ENCODE measurements at places on chromosomes 3 and 15. TPM values are rescaled to one million over a fixed set of nuclear protein-coding genes. Genes with fewer than 3 reads are reported as not detected.

ERICH6 gene
- total RNA-seq, result 0.06 TPM

PIERCE2 gene
- 6.5 TPM for total RNA-seq

DNA sequence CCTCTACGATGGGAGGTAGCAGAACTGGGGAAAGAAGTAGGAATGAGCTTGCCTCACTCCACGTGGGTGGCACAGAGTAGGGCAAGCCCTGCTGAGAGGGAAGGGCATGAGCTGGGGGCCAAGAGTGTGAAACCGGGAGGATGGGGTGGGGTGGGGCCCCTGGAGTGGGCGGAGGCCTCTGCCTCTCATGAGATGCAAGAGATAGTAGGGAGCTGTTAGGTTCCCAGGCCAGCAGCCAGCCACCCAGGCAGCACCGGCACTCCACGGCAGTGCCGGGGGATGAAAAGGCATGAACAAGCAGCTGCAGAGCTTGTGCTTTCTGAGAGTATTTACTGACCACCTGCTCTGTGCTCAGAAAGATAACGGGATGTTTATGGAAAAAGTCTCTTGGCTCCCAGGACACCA is 24.4 kb upstream of the PLA2G4E start:
- DNase-seq, result no peak

GRCh38 chr15:81386947-81387346 is 12.9 kb upstream of the TMC3 start:
- DNase-seq, result no peak

- no peak for DNase-seq
Measured at GRCh38 chr3:179474480-179474879, 23.2 kb upstream of the GNB4 start.

GRCh38 chr3:140467796-140468315 is 210.0 kb upstream of the TRIM42 start:
- DNase-seq, result no peak

DNA sequence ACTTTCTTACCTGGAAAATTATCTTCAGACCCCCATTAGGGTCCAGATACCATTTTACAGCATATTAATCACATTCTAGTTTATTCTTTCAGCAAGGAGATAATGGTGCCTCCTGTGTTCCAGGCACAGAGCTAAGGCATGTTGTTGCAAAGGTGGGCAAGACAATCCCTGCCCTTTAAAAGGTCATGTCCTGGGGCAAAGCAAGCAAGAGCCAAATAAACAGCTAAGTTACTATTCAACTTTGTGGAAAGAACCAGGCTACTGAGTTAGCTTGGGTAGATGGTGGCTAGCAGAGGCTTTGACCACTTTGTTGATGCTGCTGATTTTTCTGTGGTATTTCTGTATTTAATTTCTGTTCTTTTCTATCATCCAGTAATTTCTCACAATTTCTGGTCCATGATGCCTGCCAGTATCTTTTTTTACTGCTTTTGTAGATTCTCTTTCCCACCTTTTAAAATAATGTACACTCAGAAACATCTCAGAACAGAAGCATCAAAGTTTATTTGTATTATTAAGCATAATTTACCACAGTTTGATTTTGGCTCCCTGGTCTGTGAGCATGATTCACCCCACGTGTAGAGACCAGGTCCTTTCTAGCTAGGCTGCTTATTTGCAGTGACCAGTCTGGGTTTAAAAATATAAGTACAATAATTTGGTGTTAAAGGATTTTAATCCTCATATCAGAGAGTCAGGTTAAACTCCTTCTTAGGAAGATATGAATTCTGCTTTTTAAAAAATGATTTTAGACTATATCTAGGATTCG is 71.5 kb downstream of the LRRC28 start:
- DNase-seq, result no peak

DNA sequence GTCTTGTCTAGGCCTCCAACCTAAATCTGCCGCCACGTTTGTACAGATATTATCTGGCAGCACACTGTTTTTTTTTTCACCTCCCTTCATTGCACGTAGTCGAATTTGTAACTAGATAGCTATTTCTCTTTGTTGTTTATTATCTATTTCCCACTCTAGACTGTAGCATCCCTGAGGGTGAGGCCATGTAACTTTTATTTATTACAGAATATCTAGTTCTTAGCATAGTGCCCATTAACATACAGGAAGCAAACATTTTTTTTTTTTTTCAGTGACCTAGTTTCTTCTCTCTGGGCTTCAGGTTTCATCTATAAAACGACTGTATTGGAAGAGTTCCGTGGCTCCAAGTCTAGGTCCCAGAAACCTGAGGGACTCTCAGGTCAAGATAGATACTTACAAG is 354.3 kb downstream of the FGF12 start:
- no peak for DNase-seq

DNA sequence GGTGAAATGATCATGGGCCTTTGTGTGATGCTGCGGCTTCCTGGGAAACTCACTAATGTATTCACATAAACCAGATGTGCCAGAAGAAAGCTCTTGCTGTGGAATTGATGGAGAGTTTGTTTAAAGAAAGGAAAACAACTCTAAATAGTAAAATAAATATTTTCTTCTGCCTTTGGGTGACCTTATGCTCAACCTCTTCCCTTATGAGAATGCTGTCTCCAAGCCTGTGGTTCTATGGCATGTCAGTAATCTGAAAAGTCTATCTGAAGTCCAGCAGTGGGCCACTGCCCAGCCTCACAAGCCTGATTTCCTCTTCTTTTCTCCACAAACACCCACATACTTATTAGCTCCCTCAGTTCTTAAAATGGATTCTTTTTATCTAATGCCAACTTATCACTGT is 49.9 kb upstream of the PHLDB2 start:
- DNase-seq, result peak; percentile 35

DNA sequence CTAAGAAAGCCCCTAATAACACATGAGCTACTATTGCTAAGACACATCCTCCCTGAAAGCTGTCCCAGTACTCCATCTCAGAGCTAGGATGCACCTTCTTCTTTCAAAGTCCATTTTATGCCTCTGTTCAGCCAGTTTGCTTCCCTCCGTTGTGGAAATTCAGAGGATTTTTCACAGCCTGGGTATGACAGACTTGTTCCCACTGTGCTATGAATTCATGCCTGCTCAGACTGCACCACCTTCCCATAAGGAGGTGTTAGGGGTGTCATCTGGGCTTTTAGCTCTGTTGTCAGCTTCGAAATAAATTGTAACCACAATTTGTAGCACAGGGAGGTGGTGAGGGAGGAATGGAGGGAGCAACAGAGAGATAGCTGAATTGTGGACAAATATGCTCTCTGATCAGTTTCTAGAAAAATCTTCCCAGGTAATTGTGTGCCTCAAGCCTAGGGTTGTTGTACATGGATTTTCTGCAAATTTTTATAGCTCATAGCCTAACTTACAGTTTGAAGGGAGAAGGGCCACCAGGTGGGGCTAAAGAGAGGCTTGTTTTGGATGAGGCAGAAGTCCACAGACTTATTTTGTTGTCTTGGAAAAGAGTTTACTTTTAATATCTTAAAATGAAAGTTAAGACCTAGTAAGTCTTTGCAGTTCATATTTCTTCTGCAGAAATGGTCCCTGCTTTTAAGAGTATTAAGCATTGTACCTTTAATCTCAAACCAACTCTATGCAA is 462.0 kb downstream of the PDCD6IP start:
- DNase-seq, result no peak

DNA sequence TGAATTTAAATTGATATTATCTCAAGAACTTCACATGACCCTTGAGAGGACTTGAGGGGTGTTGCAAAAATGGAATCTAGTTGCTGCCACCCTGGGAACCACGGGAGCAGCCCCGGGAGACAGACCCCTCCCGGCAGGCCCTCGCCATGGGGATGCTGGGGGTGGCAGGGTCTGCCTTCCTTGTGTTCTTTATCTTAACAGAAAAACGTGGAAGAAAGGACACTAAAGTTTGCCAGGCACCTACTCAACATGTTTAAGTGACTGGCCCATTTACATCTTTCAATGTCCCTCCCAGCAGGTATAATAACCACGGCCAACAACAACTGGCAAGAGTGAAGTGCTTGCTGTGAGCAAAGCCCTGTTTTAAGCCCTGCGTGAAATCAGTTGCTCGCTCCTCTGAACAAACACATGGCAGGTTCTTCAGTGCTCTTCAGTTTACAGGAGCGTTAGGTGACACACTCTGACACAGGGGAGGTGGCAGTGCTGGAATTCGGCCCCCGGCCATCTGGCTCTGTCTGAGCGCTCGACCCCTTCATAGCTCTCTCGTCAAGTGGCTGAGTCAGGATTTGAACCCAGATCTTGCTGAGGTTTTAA is 112.5 kb downstream of the ASB7 start:
- no peak for DNase-seq

DNA sequence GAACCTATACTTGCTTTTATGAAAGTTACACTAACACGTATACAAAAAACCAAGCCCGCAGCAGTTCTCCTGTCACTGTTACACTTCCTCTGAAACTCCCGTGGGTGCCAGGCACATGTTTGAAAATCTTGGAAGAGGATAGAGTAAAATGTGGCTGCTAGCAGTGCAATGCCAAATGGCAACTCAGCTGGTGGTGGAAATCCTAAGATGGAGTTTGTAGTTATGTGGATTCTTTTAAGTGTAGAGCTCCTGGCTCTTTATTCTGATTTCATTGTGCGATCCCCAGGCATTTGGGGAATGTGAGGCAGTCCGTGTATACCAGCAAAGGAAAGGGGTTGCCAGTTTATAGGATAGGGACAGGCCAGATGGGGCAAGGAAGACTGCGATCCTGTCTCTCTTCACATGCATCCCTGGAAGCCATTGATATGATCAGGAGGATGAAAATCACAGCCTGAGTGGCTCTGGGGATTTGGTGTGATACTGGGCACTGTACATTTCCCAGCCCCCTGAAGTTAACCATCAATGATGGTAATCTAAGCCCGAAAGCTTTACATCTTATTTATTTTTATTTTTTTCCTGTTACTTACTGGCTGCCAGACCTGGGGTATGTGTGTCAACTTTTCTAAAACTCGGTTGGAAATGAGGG is 1.1 kb downstream of the STAC start:
- DNase-seq, result no peak

GRCh38 chr3:134326126-134326525 is 48.1 kb downstream of the AMOTL2 start:
- DNase-seq, result no peak

DNA sequence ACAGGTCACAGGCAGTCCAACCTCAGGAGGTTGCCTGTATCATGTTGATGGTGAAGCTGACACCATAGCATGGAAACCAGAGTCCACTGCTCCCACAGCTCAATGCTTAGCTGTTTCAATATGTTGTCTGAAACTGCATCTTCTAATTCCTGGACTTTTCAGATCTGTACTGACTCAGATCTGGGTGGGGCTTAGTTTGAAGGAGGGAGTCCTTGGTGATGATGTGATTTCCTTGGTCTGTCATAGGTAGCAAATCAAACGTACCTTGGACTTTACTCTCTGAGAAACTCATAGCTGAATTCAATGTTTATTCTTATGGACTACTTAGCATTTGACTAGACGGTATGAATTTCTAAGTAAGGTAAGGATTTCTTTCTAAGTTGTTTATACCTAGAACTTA is at the start of gene HHLA2:
HHLA2 (plus strand) TSS at position 310 of the 400 bp plus-strand sequence. CDS start 55,266 bp downstream, outside the sequence.
- no peak for DNase-seq

GRCh38 chr15:75544359-75544758 is 34.8 kb downstream of the PTPN9 start:
- DNase-seq, result no peak

- no peak for DNase-seq
Measured at GRCh38 chr3:111415018-111415417, 127.0 kb upstream of the CD96 start.

GRCh38 chr3:16599694-16600093 is 5.5 kb downstream of the DAZL start:
- DNase-seq, result no peak

- DNase-seq, result no peak
Measured at GRCh38 chr3:144324076-144324475, 352.5 kb downstream of the DIPK2A start.

Measured in H4 (cell line).